Body of pancreas (tissue), 4 donors: ENCODE measurements at places on chromosomes 3 and 15. TPM values are rescaled to one million over a fixed set of nuclear protein-coding genes. Genes with fewer than 3 reads are reported as not detected.

- H3K36me3 ChIP-seq: no peaks in the 10 kb centered on the region
- peaks cover 11% of the 10 kb centered on the region for H3K4me1 ChIP-seq
- no peak overlapping the region for H3K27ac ChIP-seq
- no peaks in the 10 kb centered on the region for H3K27me3 ChIP-seq
- DNase-seq: no peak
Observed at GRCh38 chr15:78761020-78761419, 50.2 kb downstream of the ADAMTS7 start.

GRCh38 chr3:8938021-8938420 lies 25.3 kb downstream of the RAD18 start:
- peaks cover 5% of the 10 kb centered on the region for H3K4me1 ChIP-seq
- no peak overlapping the region for H3K4me3 ChIP-seq
- H3K27me3 ChIP-seq: no peaks in the 10 kb centered on the region
- H3K36me3 ChIP-seq: no peaks in the 10 kb centered on the region
- DNase-seq: no peak

- H3K36me3 ChIP-seq: no peaks in the 10 kb centered on the region
- no peak overlapping the region for H3K27ac ChIP-seq
- H3K27me3 ChIP-seq: no peaks in the 10 kb centered on the region
- no peak for DNase-seq
- peaks cover 9% of the 10 kb centered on the region for H3K4me1 ChIP-seq
- no peak overlapping the region for H3K4me3 ChIP-seq
Observed at GRCh38 chr3:52800079-52800478, 5.5 kb downstream of the ITIH3 start.

- no peaks in the 10 kb centered on the region for H3K36me3 ChIP-seq
- H3K27me3 ChIP-seq: no peaks in the 10 kb centered on the region
- H3K4me1 ChIP-seq: peaks cover 7% of the 10 kb centered on the region
- H3K4me3 ChIP-seq: no peak overlapping the region
Observed at GRCh38 chr3:164779816-164780215, 298.5 kb downstream of the SI start.

- DNase-seq: no peak
- no peak overlapping the region for H3K27ac ChIP-seq
- H3K4me3 ChIP-seq: no peak overlapping the region
- H3K27me3 ChIP-seq: peaks cover 6% of the 10 kb centered on the region
- peaks cover 45% of the 10 kb centered on the region for H3K4me1 ChIP-seq
Observed at GRCh38 chr3:138938056-138938876, 8.7 kb downstream of the FOXL2 start.

- no peaks in the 10 kb centered on the region for H3K27me3 ChIP-seq
- H3K36me3 ChIP-seq: no peaks in the 10 kb centered on the region
- no peaks in the 10 kb centered on the region for H3K4me1 ChIP-seq
- no peak for DNase-seq
Observed at GRCh38 chr3:154843647-154844046, 236.5 kb upstream of the MME start.

DNA sequence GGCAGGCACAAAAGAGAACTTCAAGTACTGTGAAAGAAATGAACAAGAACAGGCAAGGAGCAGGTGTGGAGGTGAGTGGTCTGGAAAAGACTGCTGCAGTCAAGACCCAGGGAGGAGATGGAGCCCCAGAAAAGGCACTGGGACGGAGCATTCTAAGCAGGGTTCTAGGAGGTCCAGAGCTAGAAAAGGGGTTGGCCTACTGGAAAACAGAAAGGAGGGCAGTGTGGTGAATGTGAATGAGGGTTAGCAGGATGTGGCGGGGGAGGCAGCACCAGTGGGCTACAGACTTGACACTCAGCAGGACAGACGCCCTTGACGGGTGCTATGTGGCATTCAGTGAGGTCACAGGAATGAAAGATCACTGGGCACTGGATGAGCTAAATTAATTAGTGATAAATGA lies 75.7 kb downstream of the SENP2 start:
- peaks cover 8% of the 10 kb centered on the region for H3K4me1 ChIP-seq
- no peaks in the 10 kb centered on the region for H3K27me3 ChIP-seq
- H3K4me3 ChIP-seq: no peak overlapping the region
- DNase-seq: no peak
- H3K36me3 ChIP-seq: no peaks in the 10 kb centered on the region

DNA sequence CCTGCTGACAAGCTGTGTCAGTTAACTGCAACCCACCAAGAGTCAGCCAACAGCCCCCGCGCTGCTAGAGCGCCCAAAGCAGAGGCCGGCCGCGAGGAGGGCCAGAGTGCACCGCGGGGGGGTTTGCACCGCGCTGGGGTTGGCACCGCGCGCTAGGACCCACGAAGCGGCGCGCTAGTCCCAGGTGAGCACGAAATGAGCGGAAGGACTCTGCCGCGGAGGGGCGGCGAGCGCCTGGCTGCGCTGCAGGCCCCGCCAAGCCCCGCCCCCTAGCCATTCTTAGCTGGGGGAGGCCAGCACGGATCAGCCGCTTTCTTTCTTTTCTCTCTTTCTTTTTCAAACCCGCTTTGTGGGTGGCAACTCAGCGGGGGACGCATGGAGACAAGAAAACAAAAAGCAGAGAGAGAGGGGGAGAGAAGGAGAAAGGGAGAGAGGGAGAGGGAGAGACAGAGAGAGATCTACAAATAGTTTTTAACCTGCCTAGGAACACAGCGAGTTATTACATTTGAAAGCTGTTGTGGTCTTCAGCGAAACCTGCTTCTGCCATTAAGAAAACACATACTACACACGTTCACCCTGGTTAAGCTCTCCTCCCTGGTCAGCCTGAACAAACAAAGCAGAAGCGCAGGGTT lies 6.9 kb upstream of the FOXB1 start:
- H3K36me3 ChIP-seq: no peaks in the 10 kb centered on the region
- no peak overlapping the region for H3K4me3 ChIP-seq
- no peak overlapping the region for H3K27ac ChIP-seq
- H3K4me1 ChIP-seq: peaks cover 19% of the 10 kb centered on the region

DNA sequence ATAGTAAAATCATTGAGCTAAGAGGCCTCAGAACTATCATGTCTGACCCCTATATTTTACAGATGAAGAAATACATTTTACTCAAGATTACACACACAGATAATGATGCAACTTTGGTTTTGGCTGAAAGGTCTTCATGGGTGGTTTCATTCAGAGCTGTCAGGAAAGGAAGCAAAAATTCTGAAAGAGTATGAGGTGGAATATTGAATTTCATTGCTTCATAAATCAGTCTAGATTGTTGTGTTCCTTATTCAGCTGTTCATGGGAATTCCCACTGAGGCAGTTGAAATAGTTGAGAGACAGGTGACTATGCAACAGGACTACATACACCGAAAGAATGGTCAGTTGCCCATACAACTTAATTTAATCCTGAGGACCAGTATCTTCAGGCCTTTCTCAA lies 39.4 kb downstream of the CD200 start:
- DNase-seq: no peak
- no peaks in the 10 kb centered on the region for H3K36me3 ChIP-seq
- no peaks in the 10 kb centered on the region for H3K27me3 ChIP-seq
- H3K4me3 ChIP-seq: no peak overlapping the region
- no peaks in the 10 kb centered on the region for H3K4me1 ChIP-seq
- no peak overlapping the region for H3K27ac ChIP-seq

DNA sequence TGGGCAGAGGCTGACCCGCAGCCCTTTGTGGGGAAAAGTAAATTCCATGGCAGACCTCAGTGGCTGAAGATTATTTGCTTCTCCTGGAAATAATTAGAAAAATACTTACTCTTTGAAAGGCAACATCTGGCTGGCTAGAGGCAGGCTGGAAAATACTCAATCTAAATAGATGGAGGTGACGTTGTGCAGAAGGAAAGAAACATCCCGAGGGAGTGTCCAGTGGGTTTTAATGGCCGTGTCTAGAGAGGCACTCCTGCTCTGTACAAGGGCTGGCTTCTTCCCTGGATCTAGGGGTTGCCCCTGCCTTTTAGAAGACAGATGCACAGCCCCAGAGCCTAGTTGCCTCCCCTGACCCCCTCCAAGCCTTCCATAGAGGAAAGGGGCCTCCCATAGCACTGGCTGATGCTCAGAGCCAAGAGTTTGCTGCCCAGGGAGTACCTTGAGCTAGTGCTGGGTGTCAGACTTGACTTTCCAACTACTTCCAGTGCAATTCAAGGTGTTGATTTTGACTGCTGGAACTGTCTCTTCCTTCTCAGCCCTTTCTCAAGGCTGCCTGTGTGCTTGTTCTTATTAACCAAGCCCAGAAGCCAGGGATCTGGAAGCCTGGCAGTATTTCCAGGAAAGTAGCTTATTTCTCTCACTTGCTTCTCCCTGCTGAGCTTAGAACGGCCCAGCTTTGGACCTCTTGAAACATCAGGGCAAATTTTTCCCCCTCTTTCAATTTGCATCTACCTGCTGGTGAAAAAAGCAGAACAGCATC lies 27.4 kb downstream of the CGNL1 start:
- H3K4me3 ChIP-seq: no peak overlapping the region
- H3K27ac ChIP-seq: no peak overlapping the region
- peaks cover 6% of the 10 kb centered on the region for H3K4me1 ChIP-seq

GRCh38 chr3:188113756-188114155 lies 40.2 kb upstream of the LPP start:
- H3K27ac ChIP-seq: no peak overlapping the region
- no peaks in the 10 kb centered on the region for H3K27me3 ChIP-seq
- DNase-seq: no peak
- H3K4me3 ChIP-seq: no peak overlapping the region
- no peaks in the 10 kb centered on the region for H3K36me3 ChIP-seq
- H3K4me1 ChIP-seq: no peaks in the 10 kb centered on the region

The PODXL2 gene
- total RNA-seq: 8.3 TPM

The SAMD7 gene
- total RNA-seq: not detected

The HYAL3 gene
- total RNA-seq: 0.99 TPM

The ARHGEF26 gene
- total RNA-seq: 17.1 TPM

The EFCC1 gene
- total RNA-seq: 1.8 TPM
